RPMI7951 (cell line): ENCODE measurements at places on chromosomes 11 and 22. TPM values are rescaled to one million over a fixed set of nuclear protein-coding genes. Genes with fewer than 3 reads are reported as not detected.

The VPREB1 gene
- not detected in 2 replicates for total RNA-seq

The OR8G5 gene
- not detected in 2 replicates for total RNA-seq

The SCGB1D2 gene
- not detected in 2 replicates for total RNA-seq

DNA sequence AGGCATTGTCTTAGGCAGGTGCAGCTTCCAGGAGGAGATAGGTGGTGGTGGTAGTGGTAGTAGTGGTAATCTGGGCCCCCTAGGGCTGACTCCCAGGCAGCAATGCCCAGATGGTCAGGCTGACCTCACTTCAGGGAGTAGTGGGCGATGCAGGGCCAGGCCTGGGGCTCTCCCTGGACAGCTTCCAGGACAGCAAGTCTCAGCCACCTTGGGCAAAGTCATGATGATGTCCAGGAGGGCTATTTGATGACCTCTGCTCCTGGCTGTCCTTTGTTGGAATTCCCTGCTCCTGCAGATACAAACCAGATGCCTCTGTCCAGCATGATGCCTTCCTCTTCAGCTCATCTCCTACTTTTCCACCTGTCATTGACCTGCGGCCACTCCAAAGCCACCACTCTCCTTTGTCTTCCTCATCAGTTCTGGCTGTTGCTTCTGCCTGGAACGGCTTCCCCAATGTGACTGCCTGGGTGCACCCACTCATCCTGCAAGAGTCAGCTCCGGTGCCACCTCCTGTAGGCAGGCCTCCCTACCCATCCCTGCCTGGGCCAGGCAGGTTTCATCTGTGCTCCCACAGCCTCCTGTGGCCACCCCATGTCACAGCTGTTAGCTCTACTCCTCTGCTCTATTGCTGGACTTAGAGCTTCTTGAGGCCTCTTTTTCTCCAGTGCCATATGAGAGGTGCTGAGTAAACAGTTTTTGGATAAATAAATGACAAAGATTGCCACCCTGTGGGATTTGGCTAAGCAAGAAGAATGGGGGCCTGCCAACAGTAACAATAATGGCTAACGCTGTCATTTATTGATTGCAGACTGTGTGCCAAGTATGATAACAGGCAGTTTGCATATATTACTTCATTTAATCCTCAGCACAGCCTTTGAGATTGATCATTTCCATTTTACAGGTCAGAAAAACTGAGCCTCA is 172.9 kb upstream of the NECTIN1 start:
- no peak for DNase-seq

GRCh38 chr11:115926601-115927000 is 422.4 kb upstream of the CADM1 start:
- no peak for DNase-seq

GRCh38 chr11:26676641-26677040 is 45.2 kb downstream of the SLC5A12 start:
- no peak for DNase-seq

GRCh38 chr11:111417766-111418435 is 38.8 kb upstream of the POU2AF1 start:
- DNase-seq: peak; percentile 81

DNA sequence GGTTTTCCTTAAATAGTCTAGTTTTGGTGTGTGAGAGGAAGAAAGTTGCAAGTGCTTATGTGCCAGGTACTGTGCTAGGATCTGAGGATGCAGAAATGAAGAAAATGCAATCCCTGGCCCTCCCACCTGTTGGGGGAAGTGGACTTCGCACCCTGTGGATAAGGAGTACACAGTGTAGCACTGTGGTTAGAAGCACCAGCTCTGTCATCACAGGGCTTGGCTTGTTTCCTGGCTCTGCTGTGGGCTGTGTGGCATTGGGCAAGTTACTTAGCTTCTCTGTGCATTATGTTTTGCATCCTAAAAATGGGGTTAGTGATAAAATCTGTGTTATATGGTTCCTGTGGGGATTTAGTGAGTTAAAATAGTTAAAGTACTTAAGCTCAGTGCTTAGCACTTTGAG is 68.2 kb downstream of the ENDOD1 start:
- DNase-seq: no peak

DNA sequence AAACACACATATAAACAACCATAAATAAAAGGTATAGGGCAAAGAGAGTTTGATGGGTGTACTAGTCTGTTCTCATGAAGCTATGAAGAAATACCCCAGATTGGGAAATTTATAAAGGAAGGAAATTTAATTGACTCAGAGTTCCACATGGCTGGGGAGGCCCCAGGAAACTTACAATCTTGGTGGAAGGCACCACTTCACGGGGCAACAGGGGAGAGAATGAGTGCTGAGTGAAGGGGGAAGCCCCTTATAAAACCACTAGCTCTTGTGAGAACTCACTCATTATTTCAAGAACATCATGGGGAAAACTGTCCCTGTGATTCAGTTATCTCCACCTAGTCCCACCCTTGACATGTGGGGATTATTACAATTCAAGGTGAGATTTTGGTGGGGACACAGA is 385.9 kb upstream of the ANO5 start:
- no peak for DNase-seq

- DNase-seq: no peak
Observed at GRCh38 chr11:12199231-12199948, 89.0 kb downstream of the MICAL2 start.

DNA sequence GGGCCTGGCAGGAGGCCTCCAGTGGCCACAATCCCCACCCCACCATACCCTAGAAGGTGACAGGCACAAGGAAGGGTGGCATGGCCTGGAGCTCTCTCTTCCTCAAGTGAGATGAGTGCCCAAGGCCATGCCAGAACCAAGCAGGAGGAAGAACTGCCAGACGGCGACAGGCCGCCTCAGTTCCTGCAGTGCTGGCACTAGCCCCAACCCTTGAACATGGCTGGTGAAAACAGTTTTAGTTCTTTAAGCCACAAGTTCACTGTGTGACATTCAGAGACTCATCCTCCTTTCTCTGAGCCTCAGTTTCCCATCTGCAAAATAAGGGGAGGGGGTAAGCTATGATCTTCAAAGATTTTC is 9.8 kb downstream of the CHRDL2 start:
- DNase-seq: no peak

DNA sequence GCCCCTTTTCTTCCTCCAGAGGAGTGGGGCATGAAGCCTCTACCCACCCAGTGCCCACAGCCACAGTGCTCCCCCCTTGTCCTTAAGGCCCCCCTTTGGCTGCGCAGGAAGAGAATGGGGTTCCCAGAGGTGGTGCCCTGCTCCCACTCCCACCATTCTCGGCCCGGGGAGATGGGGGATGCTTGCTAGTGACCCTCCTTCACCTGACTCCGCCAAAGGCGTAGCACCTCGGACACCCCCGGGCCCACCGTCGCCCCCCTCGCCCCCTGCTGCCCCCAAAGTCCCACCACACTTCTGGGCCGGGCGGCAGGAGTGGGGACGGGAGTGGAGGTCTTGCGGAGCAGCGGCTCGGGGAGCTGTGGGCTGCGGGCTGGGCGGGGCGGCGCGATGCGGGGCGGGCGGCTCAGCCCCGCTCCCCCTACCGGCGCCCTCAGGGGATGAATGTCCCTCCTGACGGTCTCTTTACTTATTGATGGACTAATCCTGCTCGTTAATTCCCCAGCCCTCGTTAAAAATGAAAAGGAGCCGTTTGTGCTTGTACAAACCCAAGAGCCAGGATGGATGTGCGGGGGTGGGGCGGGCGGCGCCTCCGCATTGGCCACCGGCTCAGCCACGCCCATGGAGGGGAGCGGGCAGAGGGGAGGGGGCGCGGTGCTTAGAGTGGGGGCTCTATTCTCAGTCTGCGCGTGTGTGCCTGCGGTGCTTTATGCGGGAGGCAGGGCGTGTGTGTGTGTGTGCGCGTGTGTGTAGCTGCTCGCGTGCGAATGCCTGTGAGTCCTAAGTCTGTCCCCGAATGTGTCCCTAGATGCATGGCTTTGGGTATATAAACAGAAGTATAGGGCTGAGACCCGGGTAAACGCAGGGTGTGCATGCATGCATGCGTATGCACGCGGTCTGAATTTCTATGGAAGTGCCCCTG is 25.6 kb downstream of the SYT7 start:
- DNase-seq: no peak

- peak; percentile 91 for DNase-seq
Observed at GRCh38 chr11:94948070-94948617, 25.2 kb downstream of the CWC15 start.

DNA sequence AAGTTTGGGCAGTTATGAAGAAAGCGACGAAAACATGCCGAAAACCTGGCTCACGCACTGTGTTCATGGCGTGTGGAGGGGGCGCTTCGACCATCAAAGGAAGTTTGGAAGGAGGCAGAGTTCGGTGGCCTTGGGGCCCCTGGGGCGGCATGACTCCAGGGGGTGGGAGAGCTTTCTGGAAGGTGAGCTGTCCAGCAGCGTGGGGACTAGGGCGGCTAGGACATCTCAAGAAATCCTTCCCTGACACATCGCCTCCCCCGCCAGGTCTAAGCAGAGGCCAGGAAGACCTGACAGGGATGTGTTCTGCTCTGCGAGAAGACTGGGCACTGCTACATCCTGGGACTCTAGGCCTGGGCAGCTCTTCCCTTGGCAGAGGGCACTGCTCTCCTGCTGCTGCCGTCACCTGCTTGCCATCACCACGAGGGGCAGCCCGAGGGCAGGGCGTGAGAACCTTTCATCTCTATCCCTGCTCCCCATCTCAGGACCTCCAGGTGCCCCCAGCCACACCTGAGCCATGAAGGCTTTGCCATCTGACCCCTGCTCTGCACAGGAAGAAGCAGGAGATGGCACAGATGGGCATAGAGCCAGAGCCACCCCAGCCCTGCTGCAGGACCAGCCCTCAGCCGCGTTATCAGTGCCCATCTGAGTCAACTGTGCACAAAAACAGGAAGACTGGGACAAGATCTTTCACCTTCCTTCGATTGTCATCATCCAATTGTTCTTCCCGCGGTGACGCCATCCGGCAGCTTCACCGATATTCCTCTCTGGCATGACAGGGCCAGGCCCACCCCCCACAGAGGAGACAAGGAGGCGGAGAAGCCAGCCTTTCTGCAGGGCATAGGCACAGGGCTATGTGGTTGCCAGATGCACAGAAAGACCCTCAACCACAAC is 12.7 kb downstream of the LINC01488 start:
- DNase-seq: no peak

GRCh38 chr22:24190159-24190540 is 8.9 kb downstream of the SUSD2 start:
- DNase-seq: no peak

DNA sequence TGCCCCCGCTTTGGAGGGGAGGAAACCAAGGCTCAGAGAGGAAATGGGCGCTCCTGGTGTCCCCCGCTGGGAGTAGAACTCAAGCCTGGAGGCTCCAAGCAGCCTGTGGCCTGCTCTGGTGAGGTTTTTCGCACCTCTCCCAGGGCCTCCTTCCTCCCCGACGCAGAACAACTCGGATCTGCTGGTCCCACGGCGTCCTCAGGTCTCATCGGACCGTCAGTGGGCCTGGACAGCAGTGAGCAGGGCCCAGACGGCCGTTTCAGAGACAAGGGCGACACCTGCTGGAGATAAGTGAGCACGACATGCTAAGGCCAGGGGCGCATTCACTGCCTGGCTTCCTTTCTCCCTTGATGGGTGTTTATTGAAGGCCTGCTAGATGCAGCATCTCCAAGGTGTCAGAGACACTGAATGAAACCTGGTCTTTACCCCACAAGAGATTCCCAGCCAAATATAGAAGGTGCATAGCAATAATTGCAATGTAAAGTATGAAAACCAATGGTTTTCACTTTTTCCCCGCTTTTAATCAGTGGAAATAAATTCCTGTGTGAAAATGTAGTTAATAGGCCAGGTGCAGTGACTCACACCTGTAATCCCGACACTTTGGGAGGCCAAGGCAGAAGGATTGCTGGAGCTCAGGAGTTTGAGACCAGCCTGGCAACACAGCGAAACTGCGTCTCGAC is 26.9 kb upstream of the CD82 start:
- DNase-seq: peak; percentile 51

DNA sequence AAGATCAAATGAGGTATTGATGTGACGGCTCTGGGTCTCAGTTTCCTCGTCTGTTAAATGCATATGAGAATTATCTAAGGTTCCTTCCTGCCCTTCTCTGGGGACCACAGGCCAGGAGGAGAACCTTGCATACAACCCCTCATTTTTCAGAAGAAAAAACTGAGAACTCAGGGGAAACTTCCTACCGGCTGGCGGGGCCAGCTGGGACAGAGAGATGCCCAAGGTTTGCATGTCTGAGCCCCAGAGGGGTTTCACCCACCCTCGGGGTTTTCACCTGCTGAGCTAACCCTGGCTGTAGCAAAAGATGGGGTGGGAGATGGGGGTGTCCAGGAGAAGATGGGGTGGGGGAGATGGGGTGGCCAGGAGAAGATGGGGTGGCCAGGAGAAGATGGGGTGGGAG is 4.3 kb downstream of the TNFRSF13C start:
- DNase-seq: no peak

DNA sequence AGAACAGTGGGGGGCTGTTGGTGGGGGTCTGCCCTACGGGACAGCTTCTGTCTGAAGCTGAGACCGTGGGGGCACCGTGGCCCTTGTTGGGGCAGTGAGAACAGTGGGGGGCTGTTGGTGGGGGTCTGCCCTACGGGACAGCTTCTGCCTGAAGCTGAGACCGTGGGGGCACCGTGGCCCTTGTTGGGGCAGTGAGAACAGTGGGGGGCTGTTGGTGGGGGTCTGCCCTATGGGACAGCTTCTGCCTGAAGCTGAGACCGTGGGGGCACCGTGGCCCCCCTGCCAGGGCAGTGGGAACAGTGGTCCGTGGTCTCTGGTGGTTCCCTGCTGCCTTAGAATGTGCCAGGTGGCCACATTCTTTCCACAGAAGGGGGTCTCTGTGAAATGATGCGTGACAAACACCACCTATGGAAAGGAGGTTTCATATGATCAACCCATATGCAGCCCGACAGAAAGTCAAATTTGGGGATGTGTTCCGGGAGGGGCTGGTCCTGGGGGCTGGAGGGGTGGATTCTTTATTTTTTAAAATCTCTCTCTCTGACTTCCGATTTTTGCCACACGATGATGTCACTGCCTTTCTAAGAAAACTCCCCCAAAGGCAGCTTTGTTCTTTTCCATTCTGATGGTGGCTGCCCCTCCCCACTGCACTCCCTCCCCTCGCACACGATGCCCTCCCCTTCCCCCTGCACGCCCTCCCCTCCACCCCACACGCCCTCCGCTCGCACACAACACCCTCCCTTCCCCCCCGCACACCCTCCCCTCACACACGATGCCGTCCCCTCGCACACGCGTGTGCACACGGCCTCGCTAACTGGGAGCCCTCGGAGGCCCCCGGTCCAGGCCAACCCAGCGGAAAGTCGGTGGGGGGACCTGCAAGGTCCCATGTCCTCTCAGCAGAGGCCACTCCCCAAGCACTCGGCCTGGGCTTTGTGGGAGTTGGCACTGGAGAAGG is 1186.5 kb downstream of the BRD1 start:
- DNase-seq: no peak

DNA sequence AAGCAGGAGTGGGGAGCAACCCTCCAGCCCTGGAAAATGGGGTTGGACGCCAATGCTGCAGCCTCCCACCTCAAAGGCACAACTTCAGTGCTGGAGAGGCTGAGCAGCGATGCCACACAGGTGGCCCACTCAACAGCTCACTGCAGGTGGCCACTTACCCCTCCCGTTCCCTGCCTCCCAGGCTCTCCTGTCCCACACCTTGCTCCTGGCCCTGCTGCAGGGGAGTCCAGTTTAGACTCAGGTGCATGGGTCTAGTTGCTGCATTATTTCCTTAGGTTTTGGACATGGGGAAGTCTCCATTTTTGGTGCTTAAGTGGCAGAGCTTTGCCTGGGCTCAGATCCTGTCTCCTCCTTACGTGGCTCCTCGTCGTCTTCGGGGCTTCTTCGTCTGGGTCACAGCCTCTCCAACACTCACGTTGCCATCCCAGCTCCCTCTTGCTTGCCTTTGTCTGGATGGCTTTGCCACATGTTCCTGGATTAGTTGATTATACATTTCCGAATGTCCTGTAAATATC is 898.3 kb downstream of the BRD1 start:
- DNase-seq: no peak
